ENCODE measurements at places on chromosomes 7 and 10.

GRCh38 chr7:75656740-75657139 is 82.0 kb downstream of the HIP1 start:
- DNase-seq = no peak

DNA sequence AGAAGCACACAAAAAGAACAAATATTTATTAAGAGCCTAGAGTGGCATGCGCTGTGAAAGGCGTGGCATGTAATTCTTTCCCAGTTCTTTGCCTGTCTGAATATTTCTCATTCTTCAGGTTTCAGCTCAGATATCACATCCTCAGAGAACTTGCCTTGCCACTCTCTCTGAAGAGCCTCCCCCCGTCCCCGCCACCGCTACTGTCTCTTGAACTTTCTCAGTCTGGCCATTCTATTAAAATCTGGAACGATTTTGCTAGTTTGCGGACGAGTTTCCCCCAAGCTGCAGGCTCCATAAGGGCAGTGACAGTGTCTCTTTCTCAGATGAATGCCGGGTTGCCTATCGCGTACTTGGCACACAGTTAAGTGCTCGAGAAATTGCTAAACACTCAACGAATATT is 787 bp upstream of the PLEKHA1 start:
- peak; percentile 55 for DNase-seq

DNA sequence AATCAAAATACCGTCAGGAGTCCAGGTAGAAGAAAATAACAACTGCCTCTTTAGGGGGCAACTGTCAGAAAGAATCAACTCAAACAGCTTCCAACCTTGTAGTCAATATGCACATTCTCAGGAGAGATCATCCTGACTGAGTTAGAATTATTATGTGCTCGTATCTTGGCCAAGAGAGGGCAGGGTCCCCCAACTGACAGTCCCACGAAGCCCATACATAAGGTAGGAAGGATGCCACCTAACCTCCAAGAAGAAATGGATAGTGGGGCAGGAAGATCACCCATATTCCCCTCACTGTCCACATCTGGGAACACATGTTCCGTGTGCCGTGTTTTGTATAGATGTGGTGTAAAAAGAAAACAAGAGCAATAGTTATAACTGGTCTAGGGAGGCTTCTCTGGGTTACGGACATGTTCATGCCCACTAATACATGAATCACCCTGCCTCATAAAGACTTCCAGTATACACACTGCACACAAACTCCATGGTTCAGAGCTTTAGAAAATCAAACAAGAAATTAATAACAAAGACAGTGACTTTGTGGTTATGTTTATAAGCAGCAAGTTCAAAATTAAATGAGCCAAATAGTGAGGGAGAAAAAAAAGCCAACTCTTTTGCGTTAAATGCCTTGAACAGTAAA is 295.6 kb downstream of the FGFR2 start:
- DNase-seq = no peak

DNA sequence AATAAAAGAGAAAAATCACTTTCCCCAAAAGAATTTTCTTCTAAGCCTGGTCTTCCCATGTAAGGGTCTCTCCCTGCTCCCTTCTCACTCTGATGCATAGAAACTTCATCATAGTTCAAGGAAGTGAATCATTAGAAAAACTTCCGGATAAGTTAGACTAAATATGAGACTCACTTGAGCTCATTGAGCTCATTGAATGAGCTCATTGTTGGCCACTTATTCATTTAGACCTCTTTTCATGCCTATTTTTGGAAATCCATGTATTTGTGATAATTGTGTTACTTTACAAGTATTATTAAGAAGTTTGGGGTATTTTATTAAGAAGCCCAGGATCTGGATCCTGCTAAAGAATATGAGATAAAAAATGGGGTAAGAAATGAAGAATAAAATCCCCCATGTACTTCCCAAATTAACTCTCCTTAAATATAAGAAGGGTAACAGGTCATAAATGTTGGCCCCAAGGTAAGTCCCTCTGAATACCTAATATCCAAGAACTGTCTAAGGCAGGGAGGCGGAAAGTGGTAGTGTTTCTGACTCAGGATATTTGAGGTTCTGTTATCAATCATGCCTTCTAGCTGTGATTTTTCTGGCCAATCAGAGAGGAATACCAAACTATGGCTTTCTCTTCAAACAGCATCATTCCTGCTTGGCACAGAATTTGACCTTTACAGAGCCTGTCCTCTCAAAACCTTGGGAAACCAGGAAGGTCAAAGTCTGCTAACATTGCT is 236.5 kb upstream of the PTN start:
- DNase-seq = peak; percentile 82

DNA sequence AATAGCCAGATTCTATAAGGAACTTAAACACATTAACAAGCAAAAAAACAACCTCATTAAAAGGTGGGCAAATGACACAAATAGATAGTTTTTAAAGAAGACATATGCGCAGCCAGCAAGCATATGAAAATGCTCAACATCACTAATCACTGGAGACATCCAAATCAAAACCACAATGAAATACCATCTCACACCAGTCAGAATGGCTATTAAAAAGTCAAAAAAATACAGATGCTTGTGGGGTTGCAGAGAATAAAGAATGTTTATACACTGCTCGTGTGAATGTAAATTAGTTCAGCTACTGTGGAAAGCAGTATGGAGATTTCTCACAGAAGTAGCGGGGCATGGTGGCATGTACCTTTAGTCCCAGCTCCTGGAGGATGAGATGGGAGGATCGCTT is 164.0 kb downstream of the CHRM2 start:
- peak; percentile 9 for DNase-seq

DNA sequence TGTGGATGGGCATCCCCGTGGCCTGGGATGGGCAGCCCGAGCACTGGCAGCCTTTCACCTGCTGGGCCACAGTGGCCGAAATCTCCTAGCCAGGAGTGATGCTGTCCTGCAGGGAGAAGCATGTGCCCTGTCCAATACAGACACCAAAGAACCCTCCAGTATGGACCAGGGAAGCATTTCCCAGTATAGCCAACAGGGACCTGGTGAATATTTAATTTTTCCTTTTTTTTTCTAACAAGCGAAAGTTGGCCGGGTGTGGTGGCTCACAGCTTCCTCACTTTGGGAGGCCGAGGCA is 11.0 kb downstream of the IMPDH1 start:
- DNase-seq = no peak

Data from foreskin fibroblast (primary cell).